Endothelial cell (in vitro differentiated cells): ENCODE measurements at places on chromosomes 5 and 9. TPM values are rescaled to one million over a fixed set of nuclear protein-coding genes. Genes with fewer than 3 reads are reported as not detected.

DNA sequence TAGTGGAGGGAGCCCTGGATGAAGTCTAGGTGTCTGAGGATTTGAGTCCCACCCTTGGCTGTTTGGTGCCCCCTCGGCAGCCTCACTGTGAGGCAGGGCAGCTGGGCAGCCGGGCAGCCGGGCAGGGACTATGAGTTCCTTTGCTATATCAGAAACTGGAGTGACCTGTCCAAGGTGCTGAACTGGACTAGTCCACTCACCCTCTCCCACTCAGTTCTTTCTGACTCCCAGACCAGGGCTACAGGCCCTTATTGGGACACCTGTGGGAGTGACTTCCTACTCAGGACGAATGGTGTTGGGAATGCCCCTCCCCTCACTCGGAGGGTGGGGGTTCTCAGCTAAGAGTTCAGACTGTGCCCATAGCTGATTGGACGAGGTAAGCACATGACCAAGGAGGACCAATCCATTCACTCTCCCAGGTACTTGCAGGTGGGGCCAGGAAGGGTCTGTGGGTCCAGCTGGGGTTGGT is 34.1 kb upstream of the RAPGEF1 start:
- H3K4me1 ChIP-seq: no peaks in the 10 kb centered on the region
- no peak overlapping the region for H3K27ac ChIP-seq

- H3K4me1 ChIP-seq: peaks cover 13% of the 10 kb centered on the region
- H3K36me3 ChIP-seq: peaks cover 3% of the 10 kb centered on the region
- H3K4me3 ChIP-seq: no peak overlapping the region
- H3K27ac ChIP-seq: no peak overlapping the region
Observed at GRCh38 chr9:122389799-122390481, 19.1 kb downstream of the PTGS1 start.

GRCh38 chr9:7756088-7756487 is 43.5 kb downstream of the DMAC1 start:
- H3K36me3 ChIP-seq: no peaks in the 10 kb centered on the region
- H3K4me1 ChIP-seq: no peaks in the 10 kb centered on the region
- no peak overlapping the region for H3K27ac ChIP-seq
- no peaks in the 10 kb centered on the region for H3K27me3 ChIP-seq
- no peak for DNase-seq
- H3K4me3 ChIP-seq: no peak overlapping the region

DNA sequence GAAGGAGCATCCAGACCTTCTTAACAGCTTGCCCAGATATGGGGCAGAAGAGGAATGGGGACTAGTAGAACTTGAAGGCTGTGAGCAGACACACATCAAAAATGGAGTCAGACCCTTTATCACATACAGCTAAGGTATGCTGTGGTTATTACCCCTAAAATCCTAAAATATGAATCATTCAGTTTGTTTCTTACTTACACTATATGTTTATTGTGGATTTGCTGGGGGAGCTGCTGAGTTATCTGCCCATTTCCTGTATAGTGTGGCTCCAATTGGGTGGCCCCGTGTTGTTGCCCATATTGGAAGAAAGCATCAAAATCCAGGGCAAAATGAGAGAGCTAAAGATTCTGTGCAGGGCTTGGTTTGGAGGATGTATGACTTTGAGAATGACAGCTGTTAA is 56.9 kb downstream of the AP3S1 start:
- H3K4me3 ChIP-seq: no peak overlapping the region
- DNase-seq: no peak
- no peaks in the 10 kb centered on the region for H3K27me3 ChIP-seq
- no peak overlapping the region for H3K27ac ChIP-seq
- H3K36me3 ChIP-seq: peaks cover 8% of the 10 kb centered on the region

- DNase-seq: peak; percentile 51
- no peaks in the 10 kb centered on the region for H3K27me3 ChIP-seq
- H3K4me1 ChIP-seq: no peaks in the 10 kb centered on the region
- H3K27ac ChIP-seq: no peak overlapping the region
- no peaks in the 10 kb centered on the region for H3K36me3 ChIP-seq
Observed at GRCh38 chr5:99032234-99033013, 103.6 kb upstream of the CHD1 start.

- no peak for DNase-seq
- H3K27ac ChIP-seq: no peak overlapping the region
- H3K4me1 ChIP-seq: peaks cover 5% of the 10 kb centered on the region
Observed at GRCh38 chr5:112308608-112309007, 110.5 kb downstream of the EPB41L4A start.

- H3K4me3 ChIP-seq: no peak overlapping the region
- no peak for DNase-seq
Observed at GRCh38 chr5:35237580-35238376, 7.5 kb upstream of the PRLR start.

DNA sequence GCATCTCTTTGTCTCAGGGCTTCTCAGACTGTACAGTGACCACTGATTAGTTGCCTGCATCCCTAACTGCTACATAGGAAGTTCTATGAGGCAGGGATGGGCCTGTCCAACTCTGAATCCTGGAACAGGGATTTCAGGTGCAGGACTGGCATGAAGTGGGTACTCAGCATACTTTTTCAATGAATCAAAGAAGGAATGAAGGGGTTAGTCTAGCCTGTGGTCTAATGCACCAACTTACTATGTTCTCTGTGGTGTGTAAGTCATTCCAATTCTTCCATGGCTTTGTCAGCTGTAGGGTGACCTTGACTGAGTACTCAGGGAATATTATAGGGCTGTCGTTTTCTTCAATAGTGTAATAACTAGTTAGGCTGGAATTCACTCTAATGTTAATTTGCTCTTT is 8.3 kb downstream of the COL15A1 start:
- peaks cover 5% of the 10 kb centered on the region for H3K27me3 ChIP-seq
- no peak overlapping the region for H3K4me3 ChIP-seq
- H3K36me3 ChIP-seq: peaks cover 7% of the 10 kb centered on the region
- DNase-seq: no peak
- H3K4me1 ChIP-seq: peaks cover 13% of the 10 kb centered on the region

- H3K4me3 ChIP-seq: no peak overlapping the region
- peaks cover 55% of the 10 kb centered on the region for H3K4me1 ChIP-seq
Observed at GRCh38 chr5:142982821-142983200, 212.6 kb downstream of the ARHGAP26 start.

The PCDHA9 gene
- total RNA-seq: 1.7 TPM

The KCNMB1 gene
- total RNA-seq: 1.1 TPM

The MRRF gene
- total RNA-seq: 40.3 TPM

The STC2 gene
- total RNA-seq: 3.6 TPM

The SPATA31D4 gene
- not detected for total RNA-seq

The ARSI gene
- total RNA-seq: 3.8 TPM

The LECT2 gene
- not detected for total RNA-seq
